ENCODE measurements at places on chromosomes 11 and 22. TPM values are rescaled to one million over a fixed set of nuclear protein-coding genes. Genes with fewer than 3 reads are reported as not detected.

The IGF2 gene
- polyA plus RNA-seq = 66.3 TPM

The ANGPTL5 gene
- polyA plus RNA-seq = 2.7 TPM

The CRYBB2 gene
- not detected for polyA plus RNA-seq

The LGALS1 gene
- 1,338 TPM for polyA plus RNA-seq

The OR4C3 gene
- not detected for polyA plus RNA-seq

The AIP gene
- 74.2 TPM for polyA plus RNA-seq

The SLC3A2 gene
- 28.1 TPM for polyA plus RNA-seq

The EXPH5 gene
- 0.41 TPM for polyA plus RNA-seq

The ISX gene
- not detected for polyA plus RNA-seq

The ZBTB16 gene
- 49.8 TPM for polyA plus RNA-seq

The OR8G1 gene
- polyA plus RNA-seq = not detected

- no peak for DNase-seq
Observed at GRCh38 chr11:84958295-84958694, 668.8 kb downstream of the DLG2 start.

- no peak for DNase-seq
Observed at GRCh38 chr11:414318-414857, 411 bp downstream of the SIGIRR start.

GRCh38 chr11:110988671-110989070 is 256.9 kb upstream of the POU2AF2 start:
- DNase-seq = no peak

DNA sequence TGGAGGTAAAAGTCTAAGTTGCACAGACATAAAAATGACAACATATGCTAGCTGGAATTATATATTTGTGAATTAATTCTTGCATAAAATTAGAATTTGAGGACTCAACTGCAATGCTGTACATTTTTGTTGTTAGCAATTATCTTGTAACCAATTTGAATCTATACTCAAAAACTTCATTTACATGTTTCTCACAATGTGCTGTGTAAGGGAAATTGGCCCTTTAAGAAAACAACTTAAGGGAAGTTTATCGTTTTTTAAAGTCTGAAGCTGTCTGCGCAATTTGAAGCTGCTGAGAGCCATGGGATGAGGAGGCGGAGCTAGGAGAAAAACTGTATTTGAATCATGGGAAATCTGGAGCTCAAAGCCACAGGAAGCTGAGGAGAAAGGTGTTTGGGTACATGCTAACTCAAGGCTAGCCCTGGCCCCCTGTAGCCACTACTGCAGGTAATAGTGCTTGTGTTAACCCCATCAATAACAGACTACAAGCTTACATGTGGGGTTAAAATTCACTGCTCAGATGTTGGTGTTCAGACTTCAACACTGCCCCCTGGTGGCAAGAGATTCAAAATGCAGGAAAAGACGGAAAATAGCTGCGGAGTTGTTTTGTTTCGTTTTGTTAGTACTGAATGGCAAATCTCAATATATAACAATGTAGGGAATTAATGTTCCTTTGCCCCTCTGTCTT is 126.1 kb downstream of the BRD1 start:
- no peak for DNase-seq

DNA sequence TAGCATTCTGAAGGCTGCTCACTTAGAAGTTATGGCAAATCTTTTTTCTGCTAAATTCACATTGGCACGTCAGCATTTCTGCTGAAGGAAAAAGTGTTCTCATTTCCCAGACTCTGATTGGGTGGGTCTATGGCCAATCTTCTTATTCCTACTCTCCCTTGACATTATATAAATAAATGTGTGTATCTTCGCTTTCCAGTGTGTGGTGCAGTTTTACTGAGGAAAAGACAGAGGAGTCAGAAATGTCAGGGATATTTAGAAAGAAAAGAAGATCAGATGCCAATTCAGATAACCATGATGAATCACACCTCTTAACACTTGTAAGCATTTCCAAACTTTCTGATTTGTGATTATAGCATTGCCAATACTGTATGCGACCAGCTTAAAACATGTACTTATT is 3.2 kb upstream of the BDNF start:
- DNase-seq = no peak

- peak; percentile 60 for DNase-seq
Observed at GRCh38 chr11:31809857-31810778, 1.0 kb downstream of the PAX6 start.

GRCh38 chr11:46916286-46917108 is 1.9 kb downstream of the LRP4 start:
- peak; percentile 86 for DNase-seq

- DNase-seq = no peak
Observed at GRCh38 chr11:134041791-134042696, 26.8 kb upstream of the JAM3 start.

GRCh38 chr11:47131136-47131535 is 45.5 kb downstream of the ARFGAP2 start:
- DNase-seq = no peak

DNA sequence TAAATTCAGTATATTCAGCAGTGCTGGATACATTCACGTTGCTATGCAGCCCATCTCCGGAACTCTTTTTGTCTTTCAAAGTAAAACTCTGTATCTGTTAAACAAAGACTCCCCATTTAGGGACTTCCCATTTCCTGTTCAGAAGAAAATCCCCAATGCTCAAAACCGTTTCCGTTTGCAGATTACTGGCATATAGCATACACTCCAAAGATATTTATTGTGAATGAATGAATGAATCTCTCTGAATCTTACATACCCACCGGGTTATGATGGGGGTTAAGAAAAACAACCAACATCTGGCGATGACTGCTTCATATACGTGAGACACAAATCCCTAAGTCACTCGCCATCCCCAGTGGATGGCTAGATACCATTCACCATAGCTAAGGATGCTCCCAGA is 1.6 kb downstream of the THY1 start:
- no peak for DNase-seq

DNA sequence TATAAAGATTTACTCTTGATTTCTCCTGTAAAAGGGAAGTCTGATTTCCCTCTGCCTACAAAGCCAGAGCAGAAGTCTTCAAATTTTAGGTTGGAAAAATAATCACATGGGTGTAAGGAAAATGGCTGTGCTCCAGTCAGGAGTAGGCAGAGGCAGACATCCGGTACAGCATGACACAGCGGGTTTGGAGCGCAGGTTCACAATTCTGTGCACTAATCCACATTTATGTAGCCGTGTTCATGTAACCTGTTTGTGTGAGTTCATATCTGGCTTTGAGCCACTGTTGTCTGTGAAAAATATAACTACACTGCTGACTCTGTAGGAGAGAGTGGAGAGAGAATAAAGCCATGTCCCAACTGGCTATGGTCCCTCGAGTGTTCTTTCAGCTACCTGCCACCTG is 248.0 kb downstream of the CASP12 start:
- DNase-seq = no peak

DNA sequence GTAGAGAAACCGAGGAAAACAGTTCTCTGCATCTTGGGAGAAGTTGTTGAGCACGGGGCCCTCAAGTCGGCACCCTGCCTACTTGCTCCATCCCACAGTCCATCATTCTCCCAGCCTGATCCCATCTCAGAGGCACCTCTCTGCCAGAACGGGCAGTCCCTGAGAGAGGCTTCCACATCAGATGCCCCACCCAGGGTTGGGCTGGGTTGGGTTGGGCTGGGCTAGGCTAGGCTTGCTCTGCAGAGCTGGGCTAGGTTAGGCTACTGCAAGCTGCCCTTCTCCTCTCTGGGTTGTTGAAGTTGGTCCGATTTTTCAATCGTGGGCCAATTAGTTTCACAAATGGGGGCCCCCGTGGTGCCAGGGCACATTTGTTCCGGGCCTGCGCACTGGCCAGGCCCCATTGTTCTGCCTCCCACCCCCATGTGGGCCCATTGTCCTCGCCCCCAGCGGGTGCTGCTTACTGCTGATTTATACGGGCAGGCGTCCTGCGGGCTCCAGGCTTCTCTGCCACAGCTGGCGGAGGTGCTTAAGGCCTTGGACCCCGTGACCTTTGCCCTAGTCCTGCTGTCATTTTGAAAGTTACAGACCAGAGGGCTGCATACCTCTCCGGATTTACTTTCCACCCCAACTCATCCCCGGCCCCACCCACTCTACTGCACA is 63.7 kb upstream of the NNMT start:
- DNase-seq = no peak

DNA sequence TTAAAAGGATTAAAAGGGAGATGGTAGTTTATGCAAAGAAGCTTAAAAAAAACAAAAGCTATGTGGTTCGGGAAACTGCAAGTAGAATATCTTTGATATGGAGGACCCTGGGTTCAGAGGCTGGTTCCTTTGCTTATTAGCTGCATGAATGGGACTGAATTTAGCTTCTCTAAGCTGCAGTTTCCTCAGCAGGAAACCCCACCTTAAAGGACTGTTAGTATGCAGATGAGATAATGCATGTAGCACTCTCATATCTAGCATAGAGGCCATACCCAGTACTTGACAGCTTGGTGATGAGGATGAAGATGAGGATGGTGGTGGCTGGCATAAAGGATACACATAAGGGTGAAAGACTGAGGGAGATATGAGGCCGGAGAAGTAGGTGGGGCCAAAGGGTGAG is 134.6 kb downstream of the RRAS2 start:
- DNase-seq = no peak

- DNase-seq = no peak
Observed at GRCh38 chr11:11213117-11213516, 139.9 kb downstream of the CSNK2A3 start.

DNA sequence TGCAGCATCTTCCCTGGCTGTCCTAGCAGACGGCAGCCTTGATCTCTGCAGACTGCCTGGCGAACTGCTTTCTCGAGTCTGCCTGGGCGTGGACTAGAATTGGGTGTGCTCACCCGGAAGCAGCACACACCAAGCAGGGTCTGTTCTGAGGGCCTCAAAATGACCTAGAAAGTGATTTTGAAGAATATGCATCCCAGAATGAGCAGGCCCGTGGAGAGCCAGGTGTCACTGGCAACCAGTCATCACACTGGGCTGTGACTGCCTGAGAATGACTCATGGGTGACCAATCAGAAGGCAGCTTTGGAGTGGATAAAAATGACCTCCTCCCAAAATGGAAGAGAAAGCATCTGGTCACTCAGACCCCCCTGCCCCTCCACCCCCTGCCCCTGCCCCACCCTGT is 114.9 kb upstream of the NECTIN1 start:
- DNase-seq = no peak

DNA sequence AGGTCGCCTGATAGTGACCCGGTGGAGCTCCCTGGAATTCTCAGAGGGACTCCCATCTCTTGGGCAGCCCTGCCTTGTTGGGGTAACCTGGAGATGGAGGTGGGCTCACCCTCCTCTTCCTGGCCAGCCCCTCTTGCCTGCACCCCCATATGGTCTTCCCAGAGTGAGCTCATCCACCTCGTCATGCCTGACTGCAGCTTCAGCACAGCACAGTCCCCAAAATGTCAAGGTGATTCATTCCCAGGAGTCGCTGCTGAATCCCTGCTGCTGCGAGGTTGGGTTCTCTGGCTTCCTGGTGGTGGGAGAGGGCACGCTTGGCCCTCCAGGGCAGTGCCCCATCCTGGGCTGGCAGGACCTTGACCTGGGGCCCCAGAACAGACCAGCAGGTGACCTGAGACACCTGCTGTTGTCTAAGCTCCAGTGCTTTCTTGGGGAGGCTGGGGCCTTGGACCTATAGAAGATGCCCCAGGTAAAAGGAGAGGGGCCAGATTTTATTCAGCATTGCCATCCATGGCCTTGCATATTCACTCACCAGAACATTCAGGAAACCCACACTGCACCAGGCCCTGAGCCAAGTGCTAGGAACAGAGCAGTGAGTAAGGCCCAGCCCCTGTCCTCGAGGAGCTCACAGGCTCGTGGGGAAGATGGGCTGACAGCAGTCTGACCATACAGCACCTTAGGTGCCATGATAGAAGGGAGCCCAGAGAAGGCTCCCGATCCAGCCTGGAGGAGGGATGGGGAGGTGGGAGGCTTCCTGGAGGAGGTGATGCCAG is 72.9 kb downstream of the CACNA1I start:
- peak; percentile 18 for DNase-seq

- no peak for DNase-seq
Observed at GRCh38 chr11:119145551-119145950, 3.3 kb upstream of the ABCG4 start.

DNA sequence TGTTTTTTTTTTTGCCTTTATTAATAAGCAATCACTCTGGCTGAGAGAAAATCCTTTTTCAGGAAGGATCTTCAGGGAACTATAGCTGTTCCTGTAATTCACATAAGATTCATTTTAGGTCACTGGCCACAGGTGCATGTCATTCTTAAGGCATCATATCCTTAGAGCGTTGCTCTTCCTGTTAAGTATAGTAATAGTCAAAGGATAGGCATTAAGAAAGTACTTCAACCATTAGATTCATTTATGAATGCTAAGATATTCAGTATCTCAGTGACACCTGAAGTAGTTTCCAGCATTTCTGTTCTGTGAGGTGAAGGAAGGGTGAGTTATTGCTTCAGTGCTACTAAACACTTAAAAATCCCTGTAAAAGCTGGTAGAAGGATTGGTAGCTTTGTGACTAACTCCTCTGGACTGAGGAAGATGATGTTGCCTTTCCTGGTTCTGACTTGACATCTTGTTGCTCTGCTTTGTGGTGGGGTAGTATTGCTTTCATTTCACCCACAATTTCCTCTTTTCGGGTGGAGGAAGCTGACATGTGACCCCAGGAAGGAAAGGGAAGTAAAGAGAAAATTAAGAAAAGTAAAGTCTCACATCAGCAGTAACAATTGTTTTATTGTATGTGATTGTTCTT is 34.7 kb downstream of the RNF169 start:
- no peak for DNase-seq

- DNase-seq = no peak
Observed at GRCh38 chr11:109306322-109306721, 115.7 kb upstream of the C11orf87 start.

DNA sequence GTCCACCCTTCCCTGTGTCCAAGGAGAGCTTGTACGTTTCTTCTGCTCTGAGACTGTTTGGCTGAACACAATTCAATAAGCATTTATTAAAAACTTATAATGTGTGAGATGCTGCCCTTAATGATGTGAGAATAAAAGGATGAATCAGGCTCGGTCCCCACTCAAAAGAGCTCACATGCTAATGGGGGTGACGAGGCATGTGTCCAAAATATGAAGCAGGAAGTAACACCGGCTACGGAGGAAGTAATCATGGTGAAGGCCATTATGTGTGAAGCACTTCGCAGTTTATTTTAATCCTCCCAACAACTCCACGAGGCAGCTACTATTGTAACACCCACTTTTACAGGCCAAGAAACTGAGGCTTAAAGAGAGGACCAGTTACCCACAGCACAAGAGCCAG is 3.4 kb upstream of the RASD2 start:
- DNase-seq = no peak

DNA sequence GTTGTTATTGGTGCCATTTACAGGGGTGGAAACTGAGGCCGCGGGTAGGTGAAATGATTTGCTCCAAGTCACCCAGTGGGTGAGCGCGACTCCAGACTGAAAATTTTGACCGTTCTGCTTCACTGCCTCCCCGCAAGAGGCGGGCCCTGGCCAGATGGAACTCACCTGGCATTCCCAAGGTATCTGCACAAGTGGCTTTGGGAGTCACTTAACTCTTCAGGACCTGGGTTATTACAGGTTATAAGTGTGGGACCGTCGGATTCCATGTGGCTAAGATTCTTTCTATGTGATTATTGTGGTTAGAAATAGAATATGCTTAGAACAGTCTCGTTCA is 598 bp downstream of the CABIN1 start:
- DNase-seq = peak; percentile 44
